GM03348 (cell line): ENCODE measurements at places on chromosomes 11 and 22.

GRCh38 chr22:48742191-48742555, 1085.5 kb downstream of the BRD1 start:
- no peak for DNase-seq

DNA sequence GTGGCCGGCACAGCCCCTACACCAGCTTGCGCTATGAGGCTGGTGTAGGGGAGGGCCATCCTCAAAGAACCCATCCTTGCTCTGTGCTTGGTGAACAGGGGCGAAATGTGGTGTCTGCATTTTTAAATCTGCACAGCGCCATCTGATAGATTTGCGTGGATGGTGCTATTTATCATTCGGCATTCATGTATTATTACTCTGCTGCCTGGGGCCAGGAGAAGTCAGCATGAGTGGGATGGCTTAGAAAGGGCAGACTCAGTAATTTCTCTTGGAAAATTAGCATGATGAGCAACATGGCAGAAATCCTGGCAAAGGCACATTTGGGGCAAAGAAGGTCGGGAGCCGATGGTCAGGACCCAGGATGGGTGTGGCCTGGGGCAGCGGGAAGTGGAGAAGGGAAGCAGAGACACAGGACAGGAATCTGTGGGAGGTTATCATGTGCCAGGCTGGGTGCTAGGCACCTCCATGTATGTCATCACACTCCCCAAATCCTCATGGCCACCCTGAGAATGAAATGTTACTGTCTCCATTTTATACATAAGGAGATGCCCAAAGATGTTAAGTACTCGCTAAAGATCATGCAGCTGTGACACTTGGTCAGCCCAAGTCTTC, 149.0 kb downstream of the CEP164 start:
- no peak for DNase-seq

DNA sequence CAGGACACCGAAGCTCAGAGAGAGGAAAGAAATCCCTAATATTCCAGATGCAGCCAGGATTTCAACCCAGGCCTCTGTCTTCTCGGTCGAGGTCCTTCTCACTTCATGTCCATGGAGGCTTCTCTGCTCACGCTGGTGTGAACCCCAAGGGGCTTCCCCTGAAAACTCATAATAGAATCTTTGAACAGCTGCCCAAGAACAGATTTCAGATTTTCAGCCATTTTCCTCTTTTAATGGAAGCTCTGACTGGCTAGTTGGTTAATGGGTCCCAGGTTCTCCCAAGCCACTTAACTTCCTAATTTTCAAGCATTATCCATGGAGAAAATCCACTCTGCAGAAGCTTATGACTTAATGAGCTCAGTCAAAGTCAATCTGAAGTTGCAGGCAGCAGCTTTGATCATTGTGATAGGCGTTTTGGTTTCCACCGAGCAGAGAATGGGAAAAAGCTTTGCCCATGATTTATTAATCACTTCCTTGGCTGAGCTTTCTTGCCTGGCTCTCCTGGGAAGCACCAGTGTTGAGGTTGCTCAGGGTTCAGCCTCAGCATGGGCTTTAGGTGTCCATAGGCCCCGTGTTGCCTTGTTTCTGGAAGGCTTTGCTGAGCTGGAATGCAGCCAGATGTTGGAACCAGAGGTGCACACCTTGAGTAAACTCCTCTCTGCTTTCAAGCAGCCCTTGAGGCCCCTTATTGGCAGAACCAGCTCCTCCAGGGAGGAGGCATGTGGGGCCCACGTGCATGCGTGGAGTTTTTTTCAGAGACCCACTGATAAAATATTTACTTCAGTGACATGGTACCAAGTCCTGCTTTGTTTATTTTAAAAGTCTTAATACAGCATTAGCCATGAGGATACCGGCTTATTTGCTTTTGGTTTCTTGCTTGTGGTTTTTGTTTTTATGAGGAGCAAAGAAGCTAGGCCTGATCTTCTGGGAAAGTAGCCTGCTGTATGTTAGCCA, 25.5 kb downstream of the LDLRAD3 start:
- DNase-seq = no peak

DNA sequence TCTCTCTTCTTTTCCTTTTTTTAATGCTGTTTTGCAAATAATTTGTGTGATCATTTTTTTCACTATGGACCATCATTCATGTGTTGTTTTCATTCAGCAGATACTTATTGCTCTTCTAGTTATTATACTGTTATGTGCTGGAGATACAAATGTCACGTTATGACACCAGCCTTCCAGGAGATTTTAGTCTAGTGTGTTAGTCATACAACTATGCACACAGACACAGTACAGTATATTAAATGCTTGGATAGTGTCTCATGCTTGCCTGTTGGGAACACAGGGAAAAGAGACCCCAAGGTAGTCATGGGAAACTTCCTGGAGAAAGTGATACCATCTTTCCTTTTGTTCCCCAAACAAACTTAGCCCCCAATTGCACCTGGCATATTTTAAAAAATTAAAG, 116.1 kb downstream of the UVRAG start:
- peak; percentile 25 for DNase-seq

GRCh38 chr22:48637231-48637630, 1190.4 kb downstream of the BRD1 start:
- no peak for DNase-seq

- DNase-seq = no peak
These were observed 3.5 kb downstream of the TMEM80 start for GRCh38 chr11:699116-699508.

- no peak for DNase-seq
These were observed 33.3 kb downstream of the NUP50 start for GRCh38 chr22:45196926-45197605.

GRCh38 chr11:130785380-130786116, 130.7 kb downstream of the SNX19 start:
- no peak for DNase-seq

GRCh38 chr11:105824457-105825013, 197.5 kb downstream of the MSANTD4 start:
- DNase-seq = no peak

- peak; percentile 50 for DNase-seq
These were observed 2.3 kb downstream of the ADORA2A start for GRCh38 chr22:24429411-24430365.

- peak; percentile 77 for DNase-seq
These were observed 32.7 kb downstream of the ARHGAP42 start for GRCh38 chr11:100719809-100720221.

GRCh38 chr11:113014262-113015097, 53.3 kb downstream of the NCAM1 start:
- no peak for DNase-seq

- no peak for DNase-seq
These were observed 64.0 kb upstream of the FIBIN start for GRCh38 chr11:26929806-26930517.

DNA sequence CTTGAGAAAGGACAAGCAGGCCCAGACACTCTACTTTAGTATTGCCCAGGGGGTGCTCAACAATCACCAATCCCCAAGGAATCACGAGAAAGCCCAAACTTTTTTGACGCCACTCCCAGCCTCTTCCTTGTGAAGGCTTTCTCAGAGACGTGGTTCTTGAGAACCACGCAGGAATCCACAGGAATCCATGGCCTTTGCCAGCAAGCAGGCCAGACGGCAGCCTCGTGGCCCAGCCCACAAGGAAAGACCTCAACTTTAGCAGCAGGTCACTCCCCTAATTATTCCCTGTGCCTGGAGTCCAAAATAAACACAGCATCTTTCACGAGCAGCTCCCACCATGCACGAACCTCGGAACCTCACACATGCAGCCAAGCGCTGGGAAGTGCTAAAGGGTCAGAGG, 104.2 kb downstream of the WT1 start:
- DNase-seq = no peak

- DNase-seq = no peak
These were observed 3.7 kb upstream of the GAL start for GRCh38 chr11:68680541-68681231.

DNA sequence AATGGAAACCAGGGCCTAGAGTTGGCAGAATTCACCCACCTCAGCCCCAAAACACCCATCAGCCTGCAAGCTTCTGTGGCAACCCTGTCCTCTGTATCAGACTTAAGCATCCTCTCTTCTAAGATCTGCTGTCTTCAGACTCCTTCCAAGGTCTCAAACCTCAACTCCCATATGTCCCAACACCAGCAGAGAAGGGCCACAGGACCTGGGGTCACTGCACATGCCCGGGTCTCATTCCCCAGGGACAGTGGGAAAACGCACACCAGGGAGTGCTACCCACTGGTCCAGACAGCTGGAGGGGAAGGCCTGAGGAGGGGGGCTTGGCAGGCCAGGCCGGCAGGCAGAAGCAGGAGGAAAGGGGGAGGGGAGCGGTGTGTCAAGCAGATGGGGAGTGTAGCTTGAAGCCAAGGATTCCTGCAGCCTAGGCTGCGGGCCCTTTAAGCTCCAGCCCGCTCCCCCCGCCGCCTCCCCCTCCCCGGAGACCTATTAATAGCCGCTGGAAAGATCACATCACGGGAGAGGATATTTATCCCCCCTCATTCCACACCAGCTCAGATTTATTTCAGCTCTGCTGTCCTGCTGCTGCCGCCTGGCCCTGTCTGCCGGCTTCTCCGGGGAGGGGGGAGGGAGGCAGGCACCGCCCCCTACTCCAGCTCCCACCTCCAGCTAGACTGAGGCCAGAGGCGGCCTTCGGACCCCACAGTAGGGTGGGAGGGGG, 16.7 kb downstream of the BCL9L start:
- DNase-seq = peak; percentile 90

GRCh38 chr22:39927544-39927943, 26.7 kb downstream of the GRAP2 start:
- DNase-seq = no peak

- DNase-seq = no peak
These were observed 31.0 kb downstream of the CECR2 start for GRCh38 chr22:17400305-17400704.

DNA sequence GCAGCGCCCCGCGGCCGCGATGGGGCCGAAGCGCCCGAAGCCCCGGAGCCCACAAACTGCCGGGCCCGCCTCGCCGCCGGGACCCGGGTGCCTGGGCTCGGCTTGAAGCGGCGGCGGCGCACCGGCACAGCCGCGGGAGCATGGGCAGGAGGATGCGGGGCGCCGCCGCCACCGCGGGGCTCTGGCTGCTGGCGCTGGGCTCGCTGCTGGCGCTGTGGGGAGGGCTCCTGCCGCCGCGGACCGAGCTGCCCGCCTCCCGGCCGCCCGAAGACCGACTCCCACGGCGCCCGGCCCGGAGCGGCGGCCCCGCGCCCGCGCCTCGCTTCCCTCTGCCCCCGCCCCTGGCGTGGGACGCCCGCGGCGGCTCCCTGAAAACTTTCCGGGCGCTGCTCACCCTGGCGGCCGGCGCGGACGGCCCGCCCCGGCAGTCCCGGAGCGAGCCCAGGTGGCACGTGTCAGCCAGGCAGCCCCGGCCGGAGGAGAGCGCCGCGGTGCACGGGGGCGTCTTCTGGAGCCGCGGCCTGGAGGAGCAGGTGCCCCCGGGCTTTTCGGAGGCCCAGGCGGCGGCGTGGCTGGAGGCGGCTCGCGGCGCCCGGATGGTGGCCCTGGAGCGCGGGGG, 346 bp downstream of the FJX1 start:
- DNase-seq = peak; percentile 75

DNA sequence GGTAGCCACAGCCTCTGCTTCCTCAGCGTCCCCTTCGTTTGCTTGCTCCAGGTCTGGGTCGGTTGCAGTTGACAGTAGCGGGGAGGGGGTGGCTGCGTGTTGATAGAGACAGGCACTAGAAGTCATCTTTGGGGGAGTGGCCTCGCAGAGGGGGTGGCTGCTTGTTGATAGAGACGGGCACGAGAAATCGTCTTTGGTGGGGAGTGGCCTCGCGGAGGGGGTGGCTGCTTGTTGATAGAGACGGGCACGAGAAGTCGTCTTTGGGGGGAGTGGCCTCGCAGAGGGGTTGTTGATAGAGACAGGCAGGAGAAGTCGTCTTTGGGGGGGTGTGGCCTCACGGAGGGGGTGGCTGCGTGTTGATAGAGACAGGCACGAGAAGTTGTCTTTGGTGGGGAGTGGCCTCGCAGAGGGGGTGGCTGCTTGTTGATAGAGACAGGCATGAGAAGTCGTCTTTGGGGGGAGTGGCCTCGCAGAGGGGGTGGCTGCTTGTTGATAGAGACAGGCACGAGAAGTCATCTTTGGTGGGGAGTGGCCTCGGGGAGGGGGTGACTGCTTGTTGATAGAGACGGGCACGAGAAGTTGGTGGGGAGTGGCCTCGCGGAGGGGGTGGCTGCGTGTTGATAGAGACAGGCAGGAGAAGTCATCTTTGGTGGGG, 328.3 kb downstream of the TBC1D22A start:
- peak; percentile 56 for DNase-seq

DNA sequence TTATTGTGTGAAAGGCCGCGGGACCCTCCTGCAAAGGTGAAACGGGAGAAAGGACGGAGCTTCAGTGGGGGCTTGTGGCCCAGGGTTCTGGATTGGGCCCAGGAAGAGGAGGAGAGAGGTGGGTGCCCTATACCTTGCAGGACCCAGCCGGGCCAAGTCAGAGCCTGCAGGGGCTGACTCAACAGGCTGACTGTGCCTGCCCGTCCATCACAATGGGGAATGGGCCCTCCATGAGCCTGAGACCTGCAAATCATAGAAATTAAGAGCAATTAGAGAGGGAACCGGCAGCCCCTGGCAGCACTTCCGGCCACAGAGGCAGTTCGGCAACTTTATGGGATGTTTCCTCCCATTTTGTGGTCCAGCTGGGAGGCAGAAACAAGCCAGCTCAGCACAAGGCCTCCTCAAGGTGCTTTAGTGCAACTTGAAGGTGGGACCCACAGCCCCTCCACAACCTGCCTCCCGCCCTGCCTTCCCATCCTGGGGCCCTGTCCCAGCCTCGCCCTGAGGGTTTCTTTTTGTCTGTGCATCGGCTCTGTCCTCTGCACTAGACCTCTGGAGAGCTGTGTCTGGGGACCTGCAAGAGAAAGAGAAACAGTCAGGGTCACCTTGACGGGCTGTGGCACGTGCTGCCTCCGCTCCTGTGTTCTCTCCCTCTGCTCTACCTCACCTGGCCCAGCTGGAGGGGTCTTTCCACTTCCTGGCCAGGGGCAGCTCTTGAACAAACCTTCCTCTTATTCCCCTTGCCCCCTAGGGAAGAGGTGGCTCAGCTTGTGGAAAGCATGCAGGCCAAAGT, 19.1 kb upstream of the NECTIN1 start:
- DNase-seq = no peak

- DNase-seq = no peak
These were observed 277.7 kb downstream of the CADM1 start for GRCh38 chr11:115226556-115226955.

GRCh38 chr11:64237484-64237951, 3.1 kb downstream of the VEGFB start:
- DNase-seq = no peak

DNA sequence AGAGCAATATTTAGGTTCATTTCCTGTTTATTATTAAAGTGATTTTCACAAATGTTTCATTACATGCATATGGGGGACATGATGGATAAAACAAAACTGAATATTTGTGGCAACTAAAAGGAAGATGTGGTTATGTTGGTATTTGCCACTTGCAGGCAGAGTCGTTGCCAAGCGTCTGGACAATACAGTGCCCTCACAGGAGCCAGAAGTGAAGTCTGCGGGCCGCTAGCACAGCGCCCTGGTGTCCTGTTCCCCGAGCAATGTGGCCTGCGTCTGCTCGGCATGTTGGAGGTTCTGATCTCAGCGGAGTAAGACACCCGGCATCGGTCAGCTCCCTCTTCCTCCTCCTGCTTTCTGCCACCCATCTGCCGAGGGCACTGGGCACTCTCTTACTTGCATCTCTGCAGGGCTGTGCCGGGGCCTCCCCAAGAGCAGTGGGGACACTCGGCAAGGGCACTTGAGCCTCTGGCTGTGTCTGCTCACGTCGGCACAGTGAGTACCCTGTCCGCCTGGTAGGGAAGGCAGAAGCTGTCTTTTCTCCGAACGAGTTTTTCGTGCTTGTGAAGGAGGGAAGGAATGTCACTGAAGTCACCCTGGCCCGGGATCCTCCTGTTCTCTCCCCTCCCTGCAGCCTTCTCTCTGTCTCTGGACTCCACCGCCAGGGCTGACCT, 10.5 kb upstream of the TTLL12 start:
- DNase-seq = peak; percentile 28

- DNase-seq = no peak
These were observed 47.8 kb upstream of the CLDN5 start for GRCh38 chr22:19571995-19572394.
